ENCODE measurements at places on chromosomes 5 and 9.

DNA sequence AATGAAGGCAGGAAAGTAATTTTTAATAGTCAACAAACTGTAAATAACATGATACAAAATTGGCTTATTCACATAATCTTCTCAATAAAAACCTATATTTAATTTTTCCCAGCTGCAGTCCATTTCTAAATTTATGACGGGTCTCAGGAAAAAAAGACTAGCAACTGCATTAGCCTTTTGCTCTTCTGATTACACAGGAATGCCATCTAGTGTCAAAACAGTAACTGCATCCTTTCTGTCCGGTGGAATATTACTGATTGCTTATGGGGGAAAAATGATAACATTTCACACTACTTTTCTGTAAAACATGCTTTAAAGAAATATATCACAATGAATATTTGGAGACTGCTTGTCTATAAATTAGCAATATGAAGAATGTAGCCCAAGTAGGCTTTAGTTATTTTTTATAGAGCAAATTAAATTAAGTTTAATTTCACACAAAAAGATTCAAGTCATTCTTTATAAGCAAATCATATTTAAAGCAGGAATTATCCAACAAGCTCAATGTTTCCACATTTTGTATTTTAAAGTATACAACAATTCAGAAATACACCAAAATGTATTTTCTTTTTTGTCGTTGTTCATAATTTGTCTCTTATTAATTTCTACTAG is 534.7 kb downstream of the CDH10 start:
- no peak for DNase-seq

DNA sequence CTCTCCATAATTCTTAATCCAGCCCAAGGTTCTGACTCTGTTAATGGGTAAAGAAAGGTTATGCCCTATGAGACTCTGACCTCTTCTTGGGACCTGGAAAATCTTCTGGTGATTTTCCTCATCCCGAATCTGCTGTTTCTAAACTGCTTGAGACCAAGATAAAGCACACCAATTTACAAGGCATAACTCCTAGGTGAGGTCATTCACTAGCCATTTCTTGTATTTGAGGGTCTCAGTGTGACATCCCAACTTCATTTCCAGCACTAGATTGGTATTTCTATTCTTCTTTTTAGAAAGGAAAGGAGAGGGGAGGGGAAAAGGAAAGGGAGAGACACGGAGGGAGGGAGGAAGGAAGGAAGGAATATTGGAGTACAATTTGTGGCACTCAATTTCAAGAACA is 51.6 kb downstream of the SLC1A1 start:
- DNase-seq, result no peak

GRCh38 chr5:67998709-67999261 is 216.8 kb upstream of the PIK3R1 start:
- DNase-seq, result no peak

GRCh38 chr9:70013598-70014196 is 30.0 kb upstream of the MAMDC2 start:
- no peak for DNase-seq

GRCh38 chr5:29993286-29993685 is 1200.2 kb upstream of the CDH6 start:
- DNase-seq, result no peak

DNA sequence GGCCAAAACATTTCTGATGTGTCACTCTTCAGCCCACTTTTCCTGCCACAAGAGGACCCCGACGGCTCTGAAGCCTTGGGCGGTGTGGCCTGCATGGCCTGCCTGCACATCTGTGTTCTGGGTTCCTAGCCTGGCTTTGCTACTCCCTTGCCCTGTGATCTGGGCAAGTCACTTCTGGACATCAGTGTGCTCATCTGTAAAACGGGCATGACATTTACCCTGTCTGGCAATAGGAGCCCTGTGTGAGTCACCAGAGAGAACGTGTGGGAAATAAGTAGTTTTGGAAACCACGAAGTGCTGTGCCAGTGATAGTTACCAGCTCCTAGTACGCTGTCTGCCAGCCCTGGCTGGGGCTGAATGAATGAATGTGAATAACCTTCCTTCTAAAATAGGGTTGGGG is 90.8 kb downstream of the MACROH2A1 start:
- no peak for DNase-seq

GRCh38 chr5:155004138-155004744 is 9.3 kb upstream of the KIF4B start:
- DNase-seq, result peak; percentile 13

DNA sequence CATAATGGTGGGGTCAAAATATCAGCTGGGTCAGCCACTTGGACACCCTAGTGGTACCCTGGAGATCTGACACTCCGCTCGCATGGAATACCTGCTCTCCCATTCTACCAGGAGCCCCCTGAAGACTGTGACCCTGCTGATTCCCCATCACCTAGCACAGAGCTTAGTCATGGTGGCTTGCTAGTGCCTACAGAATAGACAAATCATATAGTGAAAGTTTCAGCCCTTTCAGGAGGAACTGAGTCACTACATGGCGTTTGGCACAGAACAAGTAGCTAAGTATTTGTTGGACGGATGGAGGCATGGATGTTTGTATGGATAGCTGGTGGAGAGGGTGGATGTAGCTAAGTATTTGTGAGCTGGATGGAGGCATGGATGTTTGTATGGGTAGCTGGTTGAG is 65.3 kb downstream of the LMX1B start:
- no peak for DNase-seq

GRCh38 chr9:93091453-93092081 is 4.5 kb upstream of the CARD19 start:
- DNase-seq, result no peak

GRCh38 chr9:124863371-124863871 is 1.5 kb downstream of the ARPC5L start:
- no peak for DNase-seq

DNA sequence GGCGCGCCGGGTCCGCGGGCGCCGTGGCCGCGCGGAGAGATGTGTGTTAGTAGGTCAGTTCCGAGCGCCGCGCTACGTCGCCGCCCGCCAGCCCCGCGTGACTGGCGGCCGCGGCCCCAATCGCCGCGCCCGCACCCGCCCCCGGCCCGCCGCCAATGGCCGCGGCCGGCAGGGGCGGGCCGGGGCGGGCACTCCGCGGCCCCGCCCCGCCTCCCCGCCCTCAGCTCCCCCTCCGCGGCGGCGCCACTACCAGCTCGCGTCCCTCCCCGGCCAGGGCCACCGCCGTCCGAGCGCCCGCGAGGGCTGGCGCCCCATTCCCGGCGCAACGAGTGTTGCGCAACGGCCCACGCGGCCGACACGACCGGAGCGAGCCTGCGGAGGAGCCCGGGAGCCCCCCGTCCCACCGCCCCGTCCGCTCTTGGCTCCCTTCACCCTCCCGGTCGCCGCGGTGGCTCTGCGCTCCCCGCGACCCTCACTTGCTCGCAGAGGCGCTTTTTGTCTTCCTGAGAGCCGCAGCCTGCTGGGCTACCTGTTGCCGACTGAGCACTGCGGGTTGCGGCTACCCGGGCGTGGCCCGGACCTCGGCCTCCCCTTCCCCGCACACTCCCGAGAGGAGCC is at the start of gene NFIL3:
TSS of gene NFIL3 (minus strand) at position 48 of the 618 bp plus-strand sequence. CDS start 13,098 bp downstream, outside the sequence.
- peak; percentile 76 for DNase-seq

DNA sequence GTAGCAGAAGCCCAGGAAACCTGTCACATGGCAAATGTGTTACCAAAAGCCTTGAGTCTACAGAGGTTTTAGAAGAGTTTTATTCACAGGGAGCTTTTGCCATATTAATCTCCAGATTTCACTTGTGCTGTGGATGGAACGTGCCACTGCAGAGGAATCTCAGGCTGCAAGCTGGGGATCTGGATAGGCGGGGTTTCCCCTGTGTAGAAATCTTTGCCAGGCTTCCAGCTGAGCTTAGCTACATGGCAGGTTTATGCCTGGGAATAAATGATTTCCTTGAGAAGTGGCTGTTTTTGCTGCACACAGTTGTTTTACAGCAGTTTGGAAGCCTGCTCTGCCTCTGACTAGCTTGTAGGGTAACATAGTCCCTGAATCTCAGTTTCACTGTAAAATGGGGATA is 224.6 kb upstream of the PLPPR1 start:
- no peak for DNase-seq

- no peak for DNase-seq
Observed at GRCh38 chr9:92767066-92768054, 2.7 kb upstream of the BICD2 start.

- DNase-seq, result no peak
Observed at GRCh38 chr5:77337686-77338085, 127.2 kb downstream of the PDE8B start.

DNA sequence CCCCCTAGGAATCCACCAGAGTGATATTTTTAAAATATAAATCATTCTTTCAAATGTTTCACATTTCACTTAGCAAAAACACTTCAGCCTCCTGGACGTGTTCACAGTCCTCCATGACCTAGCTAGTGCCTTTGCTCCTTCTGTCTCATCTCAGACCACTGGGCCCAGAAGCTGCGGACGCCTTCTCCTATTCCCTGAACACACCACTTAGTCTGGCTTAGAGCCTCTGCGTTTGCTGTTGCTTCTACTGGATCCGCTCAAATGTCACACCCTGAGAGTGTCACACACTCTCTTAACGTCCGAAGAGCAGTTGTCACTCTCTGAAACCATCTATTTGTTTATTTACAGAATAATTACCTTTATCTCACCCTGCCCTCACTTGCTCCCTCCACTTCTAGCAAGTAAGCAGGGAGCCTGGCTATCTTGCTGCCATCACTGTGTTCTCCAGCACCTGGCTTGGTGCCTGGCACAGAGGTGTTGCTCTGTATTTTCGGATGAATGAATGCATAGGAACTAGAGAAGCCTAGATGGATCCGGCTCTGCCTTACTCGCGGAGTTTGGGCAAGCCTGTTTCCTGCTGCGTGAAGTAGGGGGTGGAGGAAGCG is 1.2 kb upstream of the GRK6 start:
- no peak for DNase-seq

DNA sequence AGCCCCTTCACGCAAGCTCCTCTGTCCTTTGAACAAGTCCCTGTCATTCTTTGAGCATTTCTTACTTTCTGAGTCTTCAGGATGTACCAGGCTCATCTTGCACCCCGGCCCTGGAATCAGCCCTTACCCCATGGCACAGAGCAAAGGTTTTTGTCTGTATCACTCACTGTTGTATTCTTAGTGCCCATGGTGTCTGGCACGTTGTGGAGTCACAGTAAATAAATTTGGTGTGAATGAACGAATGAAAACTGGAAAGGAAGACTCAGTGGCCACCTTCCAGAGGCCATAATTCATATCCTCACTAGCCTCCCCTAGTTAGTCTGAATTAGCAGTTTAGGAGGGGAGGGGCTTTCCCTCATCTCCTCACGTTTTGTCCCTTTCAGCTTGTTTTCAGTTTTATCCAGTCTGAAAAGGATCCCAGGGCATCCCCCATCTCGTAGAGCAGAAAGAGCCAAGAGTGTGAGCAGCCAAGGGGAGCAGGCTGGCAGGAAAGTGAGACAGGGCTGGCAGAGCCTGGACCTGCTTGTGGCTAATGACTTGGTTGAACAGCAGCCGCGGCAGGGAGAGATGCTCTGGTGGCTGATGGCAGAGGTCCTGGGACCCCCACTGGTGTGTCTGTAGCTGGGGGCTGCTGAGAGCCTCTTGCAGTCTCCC is 42.7 kb downstream of the ZNF618 start:
- no peak for DNase-seq

All from CD4-positive, alpha-beta T cell treated with Interleukin-21 for 1 hour (primary cell).